ENCODE measurements at places on chromosomes 6 and 20.

- DNase-seq, result no peak
These were observed 5.5 kb downstream of the CDK19 start for GRCh38 chr6:110809792-110810191.

DNA sequence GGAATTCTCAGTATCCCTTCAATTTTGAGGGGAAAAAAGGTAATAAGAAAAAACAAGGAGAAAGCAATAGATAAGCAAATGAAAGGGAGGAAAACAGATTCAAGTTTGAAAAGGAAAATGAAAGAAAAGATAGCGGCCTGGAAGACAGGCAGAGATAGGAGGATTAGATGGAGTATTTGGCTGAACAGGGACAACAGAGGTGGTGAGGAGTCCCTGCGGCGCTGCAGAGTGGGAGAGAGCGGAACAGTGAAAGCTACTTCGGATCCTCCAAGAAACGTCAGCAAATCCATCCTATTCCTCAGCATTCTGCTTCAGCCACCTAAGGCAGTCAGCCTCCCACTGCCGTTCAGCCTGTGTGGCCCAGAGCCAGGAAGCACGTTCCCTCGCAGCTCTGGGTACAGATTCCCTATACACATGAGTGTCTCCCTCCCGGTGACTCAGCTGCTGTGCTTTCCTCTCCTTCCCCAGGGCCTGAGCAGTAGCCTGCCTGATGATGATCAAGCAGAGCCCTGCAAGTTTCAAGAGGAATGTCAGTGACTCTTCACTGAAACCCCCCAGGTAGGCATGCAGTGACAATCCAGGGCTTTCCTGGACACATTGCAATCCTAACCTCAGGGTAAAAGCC, 43.4 kb upstream of the CDYL start:
- DNase-seq, result peak; percentile 69

DNA sequence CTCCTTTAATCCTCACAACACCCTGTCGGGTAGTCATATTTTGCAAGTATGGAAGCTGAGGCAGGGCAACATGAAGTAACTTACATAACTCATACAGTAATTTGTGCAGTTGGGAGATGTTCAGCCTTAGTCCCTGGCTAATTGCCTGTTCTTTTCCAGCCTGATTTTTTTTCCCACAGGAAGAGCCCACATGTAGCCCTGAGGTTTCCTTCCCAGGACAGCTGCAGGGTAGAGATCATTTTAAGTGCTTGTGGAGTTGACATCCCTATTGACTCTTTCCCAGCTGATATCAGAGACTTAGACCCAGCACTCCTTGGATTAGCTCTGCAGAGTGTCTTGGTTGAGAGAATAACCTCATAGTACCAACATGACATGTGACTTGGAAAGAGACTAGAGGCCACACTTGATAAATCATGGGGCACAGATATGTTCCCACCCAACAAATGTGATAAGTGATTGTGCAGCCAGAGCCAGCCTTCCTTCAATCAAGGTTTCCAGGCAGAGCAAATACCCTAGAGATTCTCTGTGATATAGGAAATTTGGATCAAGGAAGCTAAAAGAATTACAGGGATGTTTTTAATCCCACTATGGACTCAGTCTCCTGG, 5.0 kb upstream of the BTN2A1 start:
- DNase-seq, result no peak

DNA sequence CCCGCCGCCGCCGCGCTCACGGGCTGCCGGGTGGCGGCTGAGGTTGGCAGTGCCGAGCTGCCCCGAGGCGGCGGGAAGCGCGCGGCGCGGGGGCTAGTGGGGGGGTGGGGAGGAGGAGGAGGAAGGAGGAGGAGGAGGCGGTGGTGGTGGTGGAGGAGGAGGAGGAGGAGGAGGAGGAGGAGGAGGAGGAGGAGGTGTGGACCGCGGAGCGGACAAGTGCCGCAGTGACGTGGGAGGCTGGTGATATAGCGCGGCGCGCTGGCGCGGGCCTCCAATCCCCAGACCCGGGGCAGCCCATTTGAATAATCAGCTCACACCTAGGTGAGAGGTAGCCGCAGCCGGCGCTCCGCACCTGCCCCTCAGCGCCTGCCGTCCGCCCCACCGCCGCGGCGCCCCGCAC, at the start of gene FOXA2:
TSS of gene FOXA2 (minus strand) at position 51 of the 400 bp plus-strand sequence. CDS start 294 bp downstream, outside the sequence.
- DNase-seq, result no peak

GRCh38 chr20:45772693-45773092, 19.0 kb downstream of the WFDC3 start:
- DNase-seq, result no peak
